Effector memory CD8-positive, alpha-beta T cell (primary cell): ENCODE measurements at places on chromosomes 12 and 14.

GRCh38 chr12:31034372-31034771, 39.3 kb upstream of the DDX11 start:
- H3K36me3 ChIP-seq = no peaks in the 10 kb centered on the region
- H3K27me3 ChIP-seq = peaks cover 90% of the 10 kb centered on the region
- DNase-seq = no peak

DNA sequence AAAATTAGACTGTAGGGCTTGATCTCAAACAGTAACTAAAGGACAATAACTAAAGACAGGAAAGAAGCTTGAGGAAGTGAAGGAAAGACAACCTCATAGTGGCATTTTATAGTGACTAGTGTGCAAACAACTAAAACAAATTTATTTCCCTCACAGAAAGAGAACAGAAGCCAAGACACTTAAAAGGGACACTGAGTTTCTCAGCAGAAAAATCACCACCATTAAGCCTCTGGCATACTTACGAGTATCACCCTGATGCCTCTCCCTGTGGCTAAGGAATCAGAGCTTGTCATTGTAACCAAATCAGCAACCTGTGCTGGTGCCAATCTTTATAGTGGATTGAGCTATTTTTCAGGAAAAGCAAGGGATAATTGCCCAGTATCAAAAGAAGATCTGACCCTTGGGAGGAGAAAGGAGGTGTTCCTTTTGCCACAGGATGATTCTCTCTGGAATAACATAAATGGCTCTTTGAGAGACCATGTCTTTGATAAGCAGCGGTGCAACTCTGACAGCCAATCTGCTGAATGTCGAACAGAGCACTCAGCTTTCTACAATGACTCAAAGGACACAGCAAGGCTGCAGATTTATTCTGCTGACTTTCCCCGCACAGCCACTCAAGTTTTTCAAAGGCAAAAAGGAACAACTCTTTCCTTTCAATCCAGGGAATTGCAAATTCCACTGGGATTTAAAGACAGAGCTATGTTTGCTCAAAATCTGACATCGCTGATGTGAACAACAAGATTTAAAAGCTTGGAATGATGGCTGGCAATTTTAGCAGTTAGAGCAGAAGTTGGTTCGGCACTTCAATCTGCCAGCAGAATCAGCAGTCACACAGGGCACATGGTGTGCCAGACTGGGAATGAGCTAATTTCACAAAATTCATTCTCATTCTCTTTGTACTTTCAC, 34.6 kb downstream of the ATF7 start:
- no peak for DNase-seq
- no peaks in the 10 kb centered on the region for H3K27me3 ChIP-seq
- no peaks in the 10 kb centered on the region for H3K36me3 ChIP-seq
- H3K4me1 ChIP-seq = peaks cover 40% of the 10 kb centered on the region

- DNase-seq = no peak
- H3K4me1 ChIP-seq = peaks cover 2% of the 10 kb centered on the region
- peaks cover 83% of the 10 kb centered on the region for H3K27me3 ChIP-seq
- no peak overlapping the region for H3K27ac ChIP-seq
- peaks cover 5% of the 10 kb centered on the region for H3K36me3 ChIP-seq
These were observed 12.3 kb upstream of the DLK1 start for GRCh38 chr14:100714258-100714892.

DNA sequence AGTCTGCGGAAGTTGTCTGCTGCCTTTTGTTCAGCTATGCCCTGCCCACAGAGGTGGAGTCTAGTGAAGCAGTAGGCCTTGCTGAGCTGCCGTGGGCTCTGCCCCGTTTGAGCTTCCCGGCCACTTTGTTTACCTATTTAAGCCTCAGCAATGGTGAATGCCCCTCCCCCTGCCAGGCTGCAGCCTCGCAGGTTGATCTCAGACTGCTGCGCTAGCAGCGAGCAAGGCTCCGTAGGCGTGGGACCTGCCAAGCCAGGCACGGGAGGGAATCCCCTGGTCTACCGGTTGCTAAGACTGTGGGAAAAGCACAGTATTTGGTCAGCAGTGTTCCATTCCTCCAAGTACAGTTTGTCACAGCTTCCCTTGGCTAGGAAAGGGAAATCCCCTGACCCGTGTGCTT, 143.6 kb downstream of the DYRK2 start:
- H3K27ac ChIP-seq = no peak overlapping the region
- no peaks in the 10 kb centered on the region for H3K4me1 ChIP-seq
- H3K27me3 ChIP-seq = peaks cover 25% of the 10 kb centered on the region
- DNase-seq = no peak
- no peak overlapping the region for H3K4me3 ChIP-seq

GRCh38 chr12:5293773-5294172, 138.1 kb upstream of the NTF3 start:
- DNase-seq = no peak
- no peaks in the 10 kb centered on the region for H3K4me1 ChIP-seq

- no peaks in the 10 kb centered on the region for H3K36me3 ChIP-seq
- no peaks in the 10 kb centered on the region for H3K4me1 ChIP-seq
- DNase-seq = no peak
- H3K4me3 ChIP-seq = no peak overlapping the region
- H3K27ac ChIP-seq = peak overlapping the region; percentile 15
- H3K27me3 ChIP-seq = no peaks in the 10 kb centered on the region
These were observed 28.5 kb downstream of the TUBA1A start for GRCh38 chr12:49160399-49160798.

GRCh38 chr12:54004063-54004840, 4.3 kb downstream of the HOXC9 start:
- no peak overlapping the region for H3K4me3 ChIP-seq
- no peak for DNase-seq
- peaks cover 11% of the 10 kb centered on the region for H3K4me1 ChIP-seq
- H3K27me3 ChIP-seq = peaks cover 98% of the 10 kb centered on the region
- peaks cover 14% of the 10 kb centered on the region for H3K36me3 ChIP-seq

DNA sequence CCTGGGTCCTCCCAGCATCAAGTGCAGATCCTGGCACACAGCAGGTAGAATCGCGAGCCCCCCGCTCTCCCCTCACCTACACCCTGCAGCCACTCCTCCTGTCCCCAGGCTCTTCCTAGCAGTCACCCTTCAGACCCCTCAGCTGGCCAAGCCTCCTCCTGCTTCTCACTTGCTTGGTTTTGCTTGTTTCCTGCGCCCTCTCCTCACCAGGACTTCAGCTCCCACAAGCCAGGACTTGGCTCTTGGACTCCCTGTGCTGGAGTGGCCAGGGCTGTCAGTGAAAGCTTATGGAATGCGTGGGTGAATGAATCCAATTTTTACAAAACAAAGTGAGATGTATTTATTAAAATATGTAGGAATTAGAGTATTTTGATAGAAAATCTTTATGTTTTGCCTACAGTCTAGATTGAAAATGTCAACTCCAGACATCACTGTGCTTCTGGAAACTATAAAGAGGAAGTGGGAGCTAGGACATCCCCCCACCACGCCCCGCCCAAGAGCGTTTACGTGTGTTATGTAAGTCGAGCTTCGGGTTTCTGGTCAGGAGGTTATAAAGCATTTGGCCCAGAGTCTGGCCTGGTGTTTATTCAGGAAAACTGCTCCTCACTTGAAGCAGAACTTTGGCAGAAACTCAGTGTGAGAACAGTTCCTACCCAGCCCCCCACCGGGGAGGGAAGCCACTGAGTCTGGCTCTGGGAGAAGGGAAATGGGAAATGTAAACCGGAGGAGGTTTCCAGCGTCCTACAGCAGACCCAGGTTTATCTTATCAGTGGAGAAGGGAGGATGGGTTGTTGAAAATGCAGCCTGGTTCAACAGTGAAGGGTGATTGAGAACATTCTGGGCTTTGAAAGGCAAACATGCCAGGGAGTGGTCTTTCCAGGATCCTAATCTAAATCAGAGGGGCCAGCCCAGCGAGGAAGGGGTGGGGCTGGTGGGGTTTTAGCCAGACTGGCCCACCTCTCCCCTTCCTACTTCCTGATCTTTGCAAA, 8.8 kb downstream of the ALDH2 start:
- peaks cover 38% of the 10 kb centered on the region for H3K27me3 ChIP-seq
- H3K4me1 ChIP-seq = no peaks in the 10 kb centered on the region
- DNase-seq = no peak

- no peak for DNase-seq
- H3K36me3 ChIP-seq = no peaks in the 10 kb centered on the region
- H3K27ac ChIP-seq = no peak overlapping the region
- no peaks in the 10 kb centered on the region for H3K4me1 ChIP-seq
- H3K4me3 ChIP-seq = no peak overlapping the region
These were observed 153.8 kb downstream of the SLC35F4 start for GRCh38 chr14:57712102-57712501.

DNA sequence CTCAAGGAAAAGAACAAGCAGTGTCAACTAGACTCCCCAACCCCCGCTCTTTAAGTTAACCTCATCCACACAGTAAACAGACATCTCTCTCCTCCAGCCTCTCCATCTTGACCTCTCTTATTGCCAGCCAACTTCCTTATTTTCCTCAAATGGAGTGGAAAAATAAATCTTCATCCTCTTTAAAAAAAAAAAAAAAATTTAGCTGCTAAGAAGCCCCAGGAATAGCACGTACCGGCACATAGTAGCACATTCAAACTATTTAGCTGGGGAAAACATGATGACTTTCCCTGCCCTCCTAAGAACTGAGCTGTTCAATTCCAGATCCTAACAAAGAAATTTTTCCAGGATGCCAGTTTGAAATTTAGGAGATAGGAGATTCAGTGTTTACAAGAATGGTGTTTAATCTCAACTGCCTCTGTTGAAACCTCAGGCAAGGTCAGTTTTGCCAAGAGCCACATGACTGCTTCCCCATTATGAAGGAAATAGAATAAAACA, 90.8 kb downstream of the EPS8 start:
- H3K4me1 ChIP-seq = peaks cover 2% of the 10 kb centered on the region
- H3K27me3 ChIP-seq = peaks cover 3% of the 10 kb centered on the region
- H3K4me3 ChIP-seq = no peak overlapping the region
- H3K36me3 ChIP-seq = no peaks in the 10 kb centered on the region
- no peak for DNase-seq

- H3K4me3 ChIP-seq = no peak overlapping the region
- no peaks in the 10 kb centered on the region for H3K36me3 ChIP-seq
- H3K27me3 ChIP-seq = peaks cover 66% of the 10 kb centered on the region
- no peaks in the 10 kb centered on the region for H3K4me1 ChIP-seq
- H3K27ac ChIP-seq = no peak overlapping the region
These were observed 268.4 kb upstream of the FKBP4 start for GRCh38 chr12:2526371-2526770.

DNA sequence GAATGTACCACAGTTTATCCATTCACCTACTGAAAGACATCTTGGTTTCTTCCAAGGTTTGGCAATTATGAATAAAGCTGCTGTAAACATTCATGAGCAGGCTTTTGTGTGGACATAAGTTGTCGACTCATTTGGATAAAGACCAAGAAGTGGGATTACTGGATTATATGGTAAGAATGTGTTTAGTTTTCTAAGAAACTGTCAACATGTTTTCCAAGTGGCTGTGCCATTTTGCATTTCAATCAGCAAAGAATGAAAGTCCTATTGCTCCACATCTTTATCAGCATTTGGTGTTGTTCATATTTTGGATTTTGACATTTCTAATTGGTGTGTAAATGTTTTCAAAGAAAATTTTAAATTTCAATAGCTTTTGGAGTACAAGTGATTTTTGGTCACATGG, 27.3 kb upstream of the KLRF1 start:
- H3K36me3 ChIP-seq = no peaks in the 10 kb centered on the region
- H3K4me3 ChIP-seq = no peak overlapping the region
- no peak overlapping the region for H3K27ac ChIP-seq
- DNase-seq = no peak
- H3K4me1 ChIP-seq = peaks cover 16% of the 10 kb centered on the region

GRCh38 chr12:48903363-48903981, 21.8 kb downstream of the FKBP11 start:
- peaks cover 4% of the 10 kb centered on the region for H3K27me3 ChIP-seq
- no peak for DNase-seq
- no peak overlapping the region for H3K27ac ChIP-seq
- peaks cover 4% of the 10 kb centered on the region for H3K36me3 ChIP-seq
